ENCODE measurements at places on chromosomes 13 and 19.

- DNase-seq: no peak
Observed at GRCh38 chr19:41175801-41176777, 16.9 kb upstream of the CYP2S1 start.

- DNase-seq: peak; percentile 31
Observed at GRCh38 chr13:30847650-30848307, 58.3 kb upstream of the MEDAG start.

- no peak for DNase-seq
Observed at GRCh38 chr19:31597616-31598015, 248.4 kb upstream of the TSHZ3 start.

DNA sequence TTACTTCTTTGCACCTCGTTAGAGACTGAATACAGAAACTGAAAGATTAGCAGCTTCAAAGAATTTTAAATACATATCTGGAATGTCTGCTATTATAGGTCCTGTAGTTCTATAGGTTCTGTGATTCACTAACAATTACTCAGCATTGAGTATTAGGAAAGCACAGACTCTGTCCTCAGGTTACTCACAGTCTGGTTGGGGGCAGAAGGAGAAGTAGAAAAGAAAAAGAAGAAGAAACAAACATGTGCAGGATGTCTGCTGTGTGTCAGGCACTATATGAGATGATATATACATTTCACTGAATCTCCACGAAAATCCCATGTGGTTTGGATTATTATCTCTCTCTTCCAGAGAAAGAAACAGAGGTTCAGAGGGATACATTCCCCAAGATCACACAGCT lies 40.1 kb downstream of the SERTM1 start:
- DNase-seq: no peak

DNA sequence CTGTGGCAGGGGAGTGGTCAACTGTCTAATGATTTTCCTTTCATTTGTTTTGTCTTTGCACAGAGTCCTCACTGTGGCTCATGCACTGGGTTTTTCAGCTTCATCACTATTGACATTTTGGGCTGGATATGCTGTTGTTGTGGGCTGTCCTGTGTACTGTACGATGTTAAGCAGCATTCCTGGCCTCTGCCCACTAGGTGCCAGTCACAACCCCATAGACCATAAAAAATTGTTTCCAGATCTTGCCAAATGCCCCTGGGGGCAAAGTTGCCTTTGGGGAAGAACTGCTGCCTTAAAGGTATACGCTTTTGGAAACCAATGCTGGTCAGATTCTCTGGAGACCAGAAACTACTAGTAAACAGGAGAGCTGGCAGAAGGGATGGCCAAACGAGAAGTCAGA lies 310.4 kb downstream of the SPRY2 start:
- DNase-seq: peak; percentile 23

GRCh38 chr19:375395-376110 lies 31.0 kb upstream of the MIER2 start:
- DNase-seq: no peak

- DNase-seq: no peak
Observed at GRCh38 chr13:39961036-39961435, 305.6 kb downstream of the COG6 start.

GRCh38 chr19:33557720-33558119 lies 36.1 kb upstream of the PEPD start:
- no peak for DNase-seq

GRCh38 chr19:18143902-18144301 lies 9.1 kb upstream of the PIK3R2 start:
- no peak for DNase-seq

GRCh38 chr19:19232261-19232721 lies 20.5 kb downstream of the NCAN start:
- no peak for DNase-seq

GRCh38 chr13:55999709-56000108 lies 1141.0 kb upstream of the PRR20A start:
- no peak for DNase-seq

- DNase-seq: no peak
Observed at GRCh38 chr13:79673310-79673992, 192.5 kb downstream of the NDFIP2 start.

DNA sequence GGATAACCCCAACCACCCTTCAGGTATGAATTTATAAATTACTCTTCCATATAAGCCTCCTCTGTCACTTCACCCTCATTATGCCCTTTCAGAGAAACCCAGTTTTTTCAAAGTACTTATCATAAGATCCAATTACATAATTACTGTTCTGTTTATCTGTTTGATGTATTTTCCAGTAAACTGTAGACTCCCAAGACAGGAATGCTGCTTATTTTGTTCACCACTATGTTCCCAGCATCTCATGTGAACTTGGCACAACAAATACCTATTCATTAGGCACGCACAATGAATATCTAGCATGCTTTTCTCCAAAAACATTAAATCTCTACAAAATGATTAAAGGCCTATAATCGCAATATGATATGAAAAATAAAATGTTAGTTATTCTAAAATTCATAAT lies 13.2 kb downstream of the ENOX1 start:
- no peak for DNase-seq

GRCh38 chr13:102251817-102252216 lies 150.0 kb downstream of the FGF14 start:
- no peak for DNase-seq

DNA sequence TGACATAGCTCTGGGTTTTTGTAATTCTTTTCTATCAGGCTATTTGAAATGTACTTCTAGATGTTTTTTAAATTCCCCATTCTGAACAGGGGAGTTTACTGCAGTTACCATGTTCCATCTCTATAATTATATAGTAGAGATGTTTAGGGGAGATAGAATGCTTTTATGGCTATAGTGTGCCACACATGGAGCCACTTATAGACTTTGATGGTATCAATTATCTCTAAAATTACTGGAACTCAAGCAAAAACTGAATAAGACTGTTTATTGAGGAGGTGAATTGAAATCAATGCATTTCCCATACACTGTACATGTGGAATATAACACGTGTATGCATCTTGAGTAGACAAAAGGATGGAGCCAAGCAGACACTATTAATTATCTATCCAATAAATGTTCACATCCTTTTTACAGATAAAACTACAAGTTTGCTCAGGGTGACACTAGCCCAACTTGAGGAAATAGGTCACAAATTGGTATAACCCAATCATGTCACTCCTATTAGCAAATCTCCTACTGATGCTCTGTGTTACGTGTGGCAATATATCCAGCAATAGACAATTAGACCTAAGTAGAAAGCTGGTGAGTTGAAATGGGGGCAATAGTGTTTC lies 1882.6 kb downstream of the PCDH9 start:
- no peak for DNase-seq

GRCh38 chr13:92717857-92718256 lies 508.8 kb upstream of the GPC6 start:
- DNase-seq: no peak

DNA sequence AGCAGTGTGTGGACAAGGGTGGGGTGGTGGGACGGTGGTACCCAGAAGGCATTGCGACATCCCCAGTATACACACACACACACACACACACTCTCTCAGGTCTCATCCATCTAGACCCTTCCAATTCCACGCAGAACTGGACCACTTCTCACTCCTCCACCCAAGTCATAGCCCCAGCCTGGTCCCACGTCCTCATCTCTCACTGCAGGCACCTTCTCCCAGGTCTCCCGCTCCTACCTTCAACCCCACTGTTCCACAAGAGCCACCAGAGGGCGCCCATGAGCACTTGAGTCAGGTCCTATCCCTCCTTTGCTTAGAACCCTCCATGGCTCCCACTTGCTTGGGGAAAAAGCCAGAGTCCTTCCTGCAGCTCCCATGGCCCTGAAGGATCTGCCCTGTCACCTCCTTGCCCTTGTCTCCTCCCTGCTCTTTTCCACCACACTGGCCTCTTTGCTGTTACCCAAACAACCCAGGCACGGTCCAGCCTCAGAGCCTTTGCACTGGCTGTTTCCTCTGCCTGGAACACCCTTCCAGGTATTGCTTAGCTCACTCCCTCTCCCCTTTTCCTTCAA lies 62.6 kb downstream of the IER2 start:
- DNase-seq: no peak

- DNase-seq: no peak
Observed at GRCh38 chr13:74288361-74288911, 154.2 kb upstream of the KLF12 start.

DNA sequence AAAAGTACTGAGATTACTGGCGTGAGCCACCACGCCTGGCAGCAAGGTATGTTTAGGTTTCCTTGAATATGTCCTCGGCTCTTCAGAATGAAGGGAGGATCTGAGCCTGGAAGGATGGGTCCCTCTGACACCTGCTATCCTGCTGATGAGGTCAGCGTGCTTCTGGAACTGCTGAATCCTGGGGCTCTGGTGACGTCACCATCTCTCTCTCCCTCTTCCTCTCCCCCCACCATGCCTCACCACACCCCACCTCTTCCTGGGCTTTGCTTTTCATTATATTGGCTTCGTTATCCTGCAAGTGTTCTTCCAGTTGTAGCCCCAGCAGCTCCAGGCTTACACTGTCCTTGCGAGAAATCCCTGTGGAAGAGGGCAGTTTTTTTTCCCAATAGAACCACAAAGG lies 49.8 kb downstream of the CCNE1 start:
- no peak for DNase-seq

DNA sequence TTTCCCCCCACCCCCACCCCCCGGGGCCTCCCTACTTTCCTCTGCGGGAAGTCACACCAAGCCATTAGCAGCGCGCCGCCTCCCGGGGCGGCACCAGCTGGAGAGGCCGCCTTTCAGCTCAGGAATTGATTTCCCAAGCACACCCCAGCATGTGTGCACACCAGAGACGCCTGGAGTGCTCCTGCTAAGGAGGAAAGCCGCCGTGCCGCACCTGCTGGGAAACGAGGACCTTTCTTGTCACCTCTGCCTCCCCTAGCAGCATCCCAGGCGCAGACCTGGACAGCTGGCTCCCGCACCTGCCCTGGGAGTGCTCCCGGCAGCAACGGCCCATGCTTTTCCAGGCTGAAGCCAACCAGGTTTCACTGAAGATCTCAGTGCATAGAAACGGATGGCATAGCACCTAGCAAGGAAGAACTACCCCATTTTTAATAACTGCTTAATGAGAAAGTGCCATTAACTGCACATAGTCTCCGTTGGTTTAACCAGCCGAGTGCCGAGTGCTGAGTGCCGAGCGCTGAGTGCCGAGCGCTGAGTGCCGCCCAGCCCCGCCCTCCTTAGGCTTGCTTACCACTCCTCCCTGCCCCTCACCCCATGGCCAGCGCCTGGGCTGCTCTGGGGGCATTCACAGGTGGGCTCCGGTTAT lies 165.0 kb downstream of the USP12 start:
- no peak for DNase-seq

DNA sequence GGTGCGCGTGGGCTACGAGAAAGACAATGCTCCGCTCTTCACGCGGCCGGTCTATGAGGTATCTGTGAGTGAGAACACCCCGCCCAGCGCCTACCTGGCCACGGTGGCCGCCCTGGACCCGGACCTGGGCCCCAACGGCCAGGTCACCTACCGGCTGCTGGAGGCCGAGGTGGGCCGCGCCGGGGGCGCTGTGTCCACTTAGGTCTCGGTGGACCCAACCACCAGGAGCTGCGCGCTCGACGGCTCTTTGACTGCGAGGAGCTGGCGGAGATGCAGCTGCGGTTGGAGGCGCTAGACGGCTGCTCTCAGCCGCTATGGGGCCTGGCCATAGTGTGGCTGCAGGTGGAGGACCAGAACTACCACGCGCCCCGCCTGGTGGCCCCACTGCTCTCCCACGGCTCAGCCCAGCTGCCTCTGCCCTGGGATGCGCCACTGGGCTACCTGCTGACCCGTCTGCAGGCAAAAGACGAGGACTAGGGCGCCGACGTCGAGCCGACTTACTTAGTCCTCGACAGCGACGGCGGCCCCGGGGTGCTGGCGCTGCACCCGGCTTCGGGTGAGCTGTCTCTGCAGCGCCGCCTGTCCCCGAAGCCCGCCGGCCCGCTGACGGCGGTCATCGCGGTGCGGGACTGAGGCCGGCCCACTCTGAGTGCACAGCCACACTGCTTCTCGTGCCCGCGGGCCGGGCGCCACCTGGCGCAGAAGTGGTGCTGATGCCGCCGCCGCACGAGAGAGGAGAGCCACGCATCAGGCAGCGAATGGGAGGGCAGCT lies 173.0 kb downstream of the OLFM4 start:
- DNase-seq: no peak

DNA sequence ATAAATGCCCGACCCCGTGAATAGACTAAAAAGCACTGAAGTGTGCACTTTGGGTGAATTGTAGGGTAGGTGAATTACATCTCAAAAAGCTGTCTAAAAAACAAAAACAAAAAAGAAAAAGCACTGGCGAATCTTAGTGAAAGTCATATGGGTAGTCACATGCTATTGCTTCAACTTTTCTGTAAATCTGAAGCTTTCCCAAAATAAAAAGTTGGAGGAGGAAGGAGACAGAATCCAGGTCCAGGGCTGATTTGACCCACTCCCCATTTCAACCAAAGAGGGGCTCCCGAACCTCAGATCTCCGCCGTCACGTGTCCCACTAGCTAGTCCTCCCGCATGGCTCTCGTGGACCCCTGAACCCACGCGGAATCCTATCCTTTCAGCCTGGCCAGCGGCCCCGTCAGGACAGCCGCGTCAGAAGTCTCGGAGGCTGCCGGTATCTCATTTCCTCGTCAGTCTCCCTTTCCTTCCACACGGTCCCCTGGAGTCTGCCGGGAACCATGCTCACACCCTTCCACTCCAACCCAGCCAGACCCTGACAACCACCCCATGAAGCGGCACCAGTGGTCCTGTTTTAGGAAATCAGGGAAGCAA lies 6.1 kb downstream of the PPP1R12C start:
- no peak for DNase-seq

DNA sequence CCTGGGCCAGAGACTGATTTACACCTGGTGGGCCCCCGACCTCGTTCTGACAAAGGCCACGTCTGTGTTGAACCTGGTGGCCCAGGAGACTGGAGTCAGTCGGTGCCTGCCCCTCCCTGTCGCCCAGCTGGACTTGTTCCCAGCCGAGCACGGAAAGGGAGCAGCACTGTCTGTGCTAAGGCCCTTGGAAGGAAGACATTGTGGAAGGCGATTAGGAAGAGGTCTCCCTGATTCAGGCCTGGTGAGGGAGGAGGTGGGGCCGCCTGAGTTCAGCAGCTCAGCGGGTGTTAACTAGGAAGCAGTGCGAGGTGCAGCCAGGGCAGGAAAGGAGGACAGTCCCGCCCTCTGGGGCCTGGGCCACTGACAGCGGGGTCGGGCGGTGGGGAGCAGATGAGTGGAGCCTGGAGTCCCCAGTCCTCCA lies 64.7 kb downstream of the GPR12 start:
- DNase-seq: no peak

DNA sequence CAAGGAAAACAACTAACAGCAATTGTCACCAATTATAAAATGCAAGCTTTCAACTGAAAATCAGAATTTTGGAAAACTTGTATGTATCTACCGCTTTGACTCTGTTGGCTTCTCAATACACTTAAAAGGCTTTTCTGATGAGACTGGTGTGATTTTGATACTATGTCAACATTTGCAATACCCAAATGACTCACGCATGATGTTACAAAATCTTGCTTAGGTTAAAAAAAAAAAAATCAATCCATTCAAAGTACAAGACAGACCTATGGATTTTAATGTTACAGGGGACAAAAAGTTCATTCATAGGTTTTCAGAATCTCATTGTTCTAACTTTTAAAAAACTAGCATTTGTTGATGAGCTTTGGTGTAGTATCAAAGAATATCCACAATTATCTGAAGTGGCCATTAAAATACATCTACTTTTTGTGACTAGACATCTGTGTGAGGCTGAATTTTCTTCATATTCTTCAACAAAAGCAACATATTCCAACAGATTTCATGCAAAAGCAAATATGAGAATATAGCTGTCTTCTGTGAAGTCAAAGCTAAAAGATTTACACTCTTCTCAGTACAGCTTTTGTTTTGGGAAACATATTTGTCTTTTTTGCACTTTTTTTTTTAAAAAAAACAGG lies 10.7 kb downstream of the ELF1 start:
- DNase-seq: no peak
